Stimulated activated CD4-positive, alpha-beta T cell treated with anti-CD3 and anti-CD28 coated beads, TNF-alpha, amount 100 ng/mL, for 48 hours (primary cell): ENCODE measurements at places on chromosomes 5 and 9.

GRCh38 chr5:94778732-94779131 is 160.3 kb downstream of the SLF1 start:
- DNase-seq, result no peak

DNA sequence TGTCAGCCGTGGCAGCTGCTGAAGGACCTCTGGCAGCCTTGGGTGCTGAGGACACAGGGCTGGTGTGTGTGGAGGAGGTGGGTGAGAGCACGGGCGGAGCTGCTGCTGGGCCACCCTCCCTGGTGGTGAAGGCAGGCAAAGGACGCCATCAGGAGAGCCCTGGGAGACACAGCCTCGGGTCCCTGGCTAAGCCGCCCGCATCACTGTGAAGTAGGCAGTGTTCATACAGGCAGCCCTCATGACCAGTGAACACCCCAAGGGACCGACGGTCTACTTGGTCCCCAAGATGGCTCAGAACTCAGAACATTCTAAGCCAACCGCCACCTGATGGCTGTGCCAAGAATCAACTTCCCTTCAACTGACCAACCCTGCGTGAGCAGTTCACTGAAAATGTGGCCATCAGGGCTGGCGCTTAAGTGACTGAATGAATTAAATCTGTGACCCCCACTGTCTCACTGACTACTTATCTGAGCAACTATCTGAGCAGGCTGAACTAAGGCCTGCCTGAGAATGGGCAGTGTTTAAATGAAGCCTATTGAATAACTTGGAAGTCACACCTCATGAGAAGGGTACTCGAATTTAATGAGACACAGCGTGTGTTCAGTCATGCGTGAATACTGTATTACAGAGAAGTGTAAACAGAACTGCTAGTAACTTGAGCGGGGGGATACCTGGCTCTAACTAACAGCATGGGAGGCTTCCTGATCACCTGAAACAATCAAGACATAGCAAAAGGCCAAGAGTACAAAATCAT is 54.7 kb upstream of the SIMC1 start:
- no peak for DNase-seq

- DNase-seq, result peak; percentile 21
Measured at GRCh38 chr9:23826120-23826629, at the start of gene ELAVL2. Gene ELAVL2 (minus strand): TSS chr9:23826240. CDS start chr9:23762234, 64,006 bp downstream.

DNA sequence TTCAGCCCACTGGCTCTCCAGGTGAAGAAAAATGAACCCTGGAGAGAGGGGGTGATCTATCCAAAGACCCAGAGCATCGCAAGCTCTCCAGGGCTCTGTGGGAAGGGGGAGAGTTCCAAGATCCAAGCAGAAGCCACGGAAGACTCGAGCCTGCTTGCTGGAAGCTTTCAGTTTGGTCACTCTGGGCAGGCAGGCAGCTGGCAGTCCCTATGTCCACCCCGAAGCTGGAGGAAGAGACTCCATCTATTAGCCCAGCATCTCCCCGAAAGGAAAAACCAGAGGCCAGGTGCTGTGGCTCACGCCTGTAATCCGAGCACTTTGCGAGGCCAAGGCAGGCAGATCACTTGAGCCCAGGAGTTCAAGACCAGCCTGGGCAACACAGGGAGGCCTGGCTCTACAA is 10.7 kb upstream of the SPARC start:
- no peak for DNase-seq

DNA sequence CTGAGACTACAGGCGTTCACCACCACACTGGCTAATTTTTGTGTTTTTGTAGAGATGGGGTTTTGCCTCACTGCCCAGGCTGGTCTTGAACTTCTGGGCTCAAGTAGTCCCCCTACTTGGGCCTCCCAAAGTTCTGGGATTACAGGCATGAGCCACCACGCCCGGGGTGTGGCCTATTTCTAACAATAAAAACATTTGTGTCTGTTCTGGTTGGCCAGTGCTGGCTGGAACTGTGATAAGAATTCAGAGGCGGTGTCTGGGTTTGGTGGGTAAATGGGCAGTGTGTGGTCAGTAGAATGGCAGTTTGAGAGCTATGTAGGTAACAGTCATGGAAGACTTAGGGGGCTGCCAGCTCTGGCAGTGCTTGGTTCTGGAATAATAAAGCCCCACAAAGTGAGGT is 46.9 kb upstream of the SYNPO start:
- no peak for DNase-seq

DNA sequence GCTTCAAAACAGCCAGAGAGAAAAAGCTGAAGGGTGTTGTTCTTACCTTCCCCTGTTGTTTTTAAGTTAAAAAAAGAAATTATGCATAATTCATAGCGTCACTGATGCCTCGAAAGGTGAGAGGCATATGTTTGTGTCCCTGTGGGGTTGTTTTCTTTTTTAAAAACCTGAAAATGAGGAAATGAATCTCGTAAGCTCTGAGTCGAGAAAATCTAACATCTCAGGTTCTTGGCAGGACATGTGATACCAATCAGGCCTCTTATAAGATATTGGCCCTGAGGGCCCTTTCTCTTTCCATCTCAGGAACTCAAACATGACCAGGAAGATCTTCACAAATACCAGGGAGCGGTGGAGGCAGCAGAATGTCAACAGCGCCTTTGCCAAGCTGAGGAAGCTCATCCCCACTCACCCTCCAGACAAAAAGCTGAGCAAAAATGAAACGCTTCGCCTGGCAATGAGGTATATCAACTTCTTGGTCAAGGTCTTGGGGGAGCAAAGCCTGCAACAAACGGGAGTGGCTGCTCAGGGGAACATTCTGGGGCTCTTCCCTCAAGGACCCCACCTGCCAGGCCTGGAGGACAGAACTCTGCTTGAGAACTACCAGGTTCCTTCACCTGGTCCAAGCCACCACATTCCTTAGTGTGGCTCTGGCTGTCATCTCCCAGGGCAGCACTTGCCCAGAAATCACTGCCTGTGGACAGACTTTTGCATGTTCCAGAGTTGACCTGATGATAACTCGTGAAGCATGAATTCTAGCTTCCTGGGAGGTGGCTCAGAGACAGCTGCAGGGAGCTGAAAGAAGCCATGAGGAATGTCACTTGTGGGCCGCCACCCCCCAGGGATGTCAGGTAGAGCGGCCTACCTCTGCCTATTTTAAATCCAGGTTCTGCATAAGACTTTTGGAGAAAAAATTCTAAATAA is at the start of gene TAL2:
Gene TAL2 (plus strand): TSS at position 274 of the 921 bp plus-strand sequence. CDS start 40 bp downstream, at position 314.
- no peak for DNase-seq

DNA sequence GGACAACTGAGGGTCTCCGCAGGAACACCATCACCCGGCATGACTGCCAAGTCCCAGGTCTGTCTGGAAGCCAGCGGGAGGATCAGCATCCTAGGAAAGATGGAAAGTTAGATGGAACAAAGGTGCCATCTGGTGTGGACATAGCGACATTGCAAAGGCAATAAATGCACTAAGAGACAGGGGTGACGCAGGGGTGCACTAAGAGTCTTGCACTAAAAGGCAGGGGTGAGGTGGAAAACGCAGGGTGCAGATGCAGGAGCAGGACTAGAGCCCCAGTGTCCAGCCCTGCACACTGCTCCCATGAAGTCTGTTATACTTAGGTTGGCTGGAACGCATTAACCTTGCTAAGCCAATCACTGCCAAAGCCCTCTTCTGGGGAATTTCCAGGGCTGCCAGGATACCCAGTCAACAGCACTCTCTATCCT is 15.5 kb downstream of the ATOX1 start:
- no peak for DNase-seq

DNA sequence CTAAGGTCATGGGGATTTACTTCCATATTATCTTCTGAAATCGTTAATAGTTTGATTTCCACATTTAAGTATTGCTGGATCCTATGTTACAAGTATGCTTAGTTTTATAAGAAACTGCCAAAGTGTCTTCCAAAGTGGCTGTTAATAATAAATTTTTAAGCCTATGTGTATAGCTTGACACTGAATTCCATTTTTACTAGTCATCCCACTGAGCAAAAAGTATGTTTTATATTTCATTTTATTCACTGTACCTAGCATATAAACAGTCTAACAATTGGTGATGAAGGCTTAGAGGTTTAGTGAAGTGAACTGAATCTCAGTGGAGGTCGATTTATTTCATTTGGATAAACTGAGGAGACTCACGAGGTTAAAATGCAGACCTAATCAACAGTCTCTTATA is 174.6 kb downstream of the ADAMTS6 start:
- DNase-seq, result no peak

DNA sequence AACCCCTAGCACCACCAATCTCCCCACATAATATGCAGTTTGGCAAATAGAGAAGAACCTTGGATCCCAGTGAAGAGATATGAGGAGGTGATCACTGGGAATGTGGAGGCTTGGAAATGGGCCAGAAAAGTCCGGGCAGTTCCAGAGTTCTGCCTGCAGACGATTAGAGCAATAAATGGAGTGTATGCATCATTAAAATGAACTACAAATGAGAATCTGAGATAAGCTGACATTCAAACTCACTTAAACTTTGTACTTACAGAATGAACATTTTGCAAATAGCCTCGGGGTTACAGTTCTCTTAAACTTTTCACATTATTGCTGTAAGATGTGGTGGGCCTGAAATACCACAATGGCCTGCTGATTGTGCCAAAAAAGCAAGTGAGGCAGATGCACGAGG is 23.0 kb upstream of the LHFPL2 start:
- no peak for DNase-seq

- no peak for DNase-seq
Measured at GRCh38 chr5:174188295-174188694, 142.8 kb downstream of the NSG2 start.

DNA sequence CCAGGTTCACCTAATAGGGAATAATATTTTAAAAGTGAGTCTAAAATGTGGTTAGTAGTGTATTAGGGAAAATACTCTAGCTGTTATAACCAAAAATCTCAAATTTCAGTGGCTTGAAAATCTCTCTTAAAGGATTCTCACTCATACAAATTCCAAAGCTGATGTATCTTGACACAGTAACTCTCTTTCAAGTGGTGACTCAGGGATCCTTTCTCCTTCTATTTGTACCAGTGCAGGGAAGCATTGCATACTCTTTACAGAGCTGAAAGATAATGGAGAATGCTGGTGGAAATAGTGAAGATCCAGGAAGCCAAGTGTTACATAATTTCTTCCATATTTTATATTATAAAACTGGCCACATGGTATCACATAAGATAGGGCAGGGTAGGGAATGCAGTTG is 560.2 kb upstream of the CDH9 start:
- DNase-seq, result no peak

DNA sequence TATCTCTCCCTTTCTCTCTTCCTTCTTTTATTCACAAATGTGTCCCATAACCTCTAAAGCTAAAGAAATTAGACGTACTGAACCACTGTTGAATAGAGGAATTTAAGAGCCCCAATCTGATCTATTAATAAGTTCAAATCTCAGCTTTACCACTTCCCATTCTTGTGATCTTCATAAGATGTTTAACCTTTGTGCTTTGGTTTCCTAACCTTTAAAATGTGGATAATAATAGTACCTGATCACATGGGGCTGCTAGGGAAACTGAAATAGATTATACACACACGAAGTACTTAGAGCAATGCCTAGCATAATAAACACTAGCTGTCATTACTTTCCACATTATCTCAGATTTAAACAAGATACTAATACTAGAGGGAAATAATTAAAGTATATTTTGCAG is 324.3 kb upstream of the SEMA6A start:
- DNase-seq, result no peak

- DNase-seq, result no peak
Measured at GRCh38 chr5:159864885-159865691, 51.2 kb upstream of the ADRA1B start.

GRCh38 chr5:89930591-89931392 is 478.8 kb downstream of the CETN3 start:
- no peak for DNase-seq

DNA sequence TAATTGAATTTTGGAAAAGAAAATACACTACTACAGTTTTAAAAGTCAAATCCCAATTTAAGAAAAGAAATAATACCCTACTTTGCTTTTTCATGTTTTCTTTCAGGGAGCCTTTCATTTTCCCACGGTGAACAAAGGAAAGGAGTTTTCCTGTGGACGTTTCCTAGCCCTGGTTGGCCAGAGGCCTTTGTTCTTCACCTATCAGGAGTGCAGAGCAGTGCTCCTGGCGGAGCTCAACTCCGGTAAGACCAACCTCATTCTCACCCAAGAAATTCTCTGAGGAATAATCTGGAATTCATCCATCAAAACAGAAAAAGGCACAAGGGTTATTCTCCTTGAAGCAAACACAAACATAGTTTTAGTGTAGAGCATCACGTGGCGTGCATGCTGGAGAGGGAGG is 248.9 kb downstream of the ADGRV1 start:
- DNase-seq, result no peak

DNA sequence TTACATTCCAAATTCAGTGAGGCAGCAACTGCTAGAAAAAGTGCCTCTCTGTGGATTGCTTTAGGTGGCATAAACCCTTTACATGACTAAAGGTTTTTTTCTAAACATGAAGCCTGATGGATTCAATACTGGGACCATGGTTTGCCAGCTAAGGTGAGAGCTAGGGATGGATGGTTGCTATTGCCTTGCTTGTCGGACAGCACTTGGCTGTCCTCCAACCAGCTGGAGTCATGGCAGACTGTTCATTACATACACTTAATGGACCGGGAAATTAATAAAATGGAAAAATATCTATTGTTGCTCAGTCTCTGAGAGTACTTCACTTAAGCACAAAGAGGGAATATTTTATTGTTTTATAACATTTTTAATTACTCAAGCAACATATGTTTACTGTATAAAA is 116.9 kb upstream of the TRPC7 start:
- no peak for DNase-seq

DNA sequence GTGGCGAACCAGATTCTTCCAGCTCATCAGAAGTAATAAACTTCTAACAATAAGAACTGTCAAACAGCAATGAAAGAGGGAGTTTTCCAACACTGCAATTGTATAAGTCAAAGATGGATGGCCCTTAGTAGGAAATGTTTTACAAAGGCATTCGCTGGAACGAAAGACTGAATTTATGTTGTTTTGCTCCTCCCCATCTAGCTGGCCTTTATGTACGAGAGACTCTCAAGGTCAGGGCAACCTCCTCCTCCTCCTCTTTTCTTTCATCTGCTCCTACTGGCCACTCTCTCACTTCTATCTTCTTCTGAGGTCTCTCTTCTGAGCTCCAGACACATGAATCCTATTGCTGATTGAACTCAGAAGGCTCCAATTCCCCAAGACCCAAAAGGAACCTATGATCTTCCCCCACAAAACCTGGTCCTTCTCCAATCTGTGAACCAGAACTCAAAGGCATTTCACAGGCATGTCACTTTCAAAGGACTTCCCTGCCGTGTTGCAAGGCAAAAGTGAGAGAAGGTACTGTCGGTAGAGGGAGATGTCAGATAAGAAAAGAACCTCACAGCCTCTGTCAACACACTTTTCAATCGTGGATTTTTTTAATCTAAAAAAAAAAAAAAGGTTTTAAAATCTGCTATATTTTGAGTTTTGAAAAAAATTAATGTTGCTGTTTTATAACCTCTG is 28.5 kb upstream of the PUM3 start:
- DNase-seq, result no peak

DNA sequence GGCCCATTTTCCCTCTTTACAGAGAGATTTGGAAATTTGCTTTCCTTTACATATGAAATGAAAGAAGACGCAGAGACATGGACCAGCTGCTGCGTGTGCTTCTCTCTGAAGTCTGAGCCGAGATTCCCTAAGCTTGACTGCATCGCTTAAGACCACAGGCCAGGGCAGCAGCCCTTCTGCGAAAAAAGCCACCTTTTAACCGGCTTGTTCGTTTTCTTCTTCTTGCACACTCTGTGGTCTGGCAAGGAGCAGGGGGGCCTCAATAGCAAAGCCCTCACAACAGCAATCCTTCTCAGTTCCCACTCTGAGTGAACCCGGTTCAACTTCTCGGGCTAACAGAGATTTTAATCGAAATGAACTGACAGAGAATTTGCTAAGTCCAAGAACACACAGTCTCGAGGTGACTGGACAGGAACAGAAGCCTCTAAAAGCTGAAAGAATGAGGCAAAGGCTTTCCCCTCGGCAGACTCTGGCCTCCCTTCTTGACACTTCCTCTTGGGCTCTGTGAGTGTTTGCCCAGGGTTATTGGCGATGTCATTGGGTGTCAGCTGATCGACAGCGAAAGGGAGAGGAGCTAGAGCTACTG is 512.9 kb upstream of the KLF4 start:
- no peak for DNase-seq
